ENCODE measurements at places on chromosomes 1 and 21.

- DNase-seq = peak; percentile 42
Observed at GRCh38 chr1:234781241-234782065, 171.5 kb upstream of the IRF2BP2 start.

DNA sequence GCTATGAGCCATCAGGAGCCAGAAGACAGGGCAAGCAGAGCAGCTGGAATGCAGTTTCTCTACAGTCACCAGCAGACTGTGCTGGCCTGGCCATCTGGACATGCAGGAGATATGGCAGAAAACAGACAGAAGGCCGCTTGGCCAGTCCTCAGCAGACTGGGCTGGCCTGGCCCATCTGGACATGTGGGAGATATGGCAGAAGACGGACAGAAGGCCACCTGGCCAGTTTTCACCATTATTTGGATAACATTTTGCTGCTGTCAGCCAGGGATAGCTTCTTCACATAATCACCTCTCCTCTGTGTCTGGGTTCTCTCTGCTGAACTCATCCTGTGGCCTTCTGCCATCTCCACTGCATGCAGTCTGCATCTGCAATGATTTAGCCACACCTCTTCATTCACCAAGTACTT, 25.0 kb upstream of the CACYBP start:
- no peak for DNase-seq

DNA sequence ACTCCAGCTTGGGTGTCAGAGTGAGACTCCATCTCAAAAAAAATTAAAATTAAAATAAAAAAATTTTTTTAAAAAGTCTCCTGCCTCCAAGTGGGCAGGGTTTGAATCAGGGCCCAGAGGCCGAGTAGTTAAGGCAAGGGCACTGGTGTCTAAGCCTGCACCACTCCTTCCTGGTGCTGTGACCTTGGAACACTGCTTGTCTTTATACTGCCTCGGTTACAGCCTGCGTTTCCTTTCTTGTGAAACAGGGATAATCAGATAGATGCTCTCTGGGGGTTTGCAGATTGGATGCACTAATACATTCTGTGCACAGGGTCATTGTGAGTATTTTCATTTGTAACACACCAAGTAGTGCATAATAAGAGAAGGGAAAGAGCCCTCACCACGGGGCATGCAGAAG, 58.4 kb upstream of the EFHD2 start:
- no peak for DNase-seq

DNA sequence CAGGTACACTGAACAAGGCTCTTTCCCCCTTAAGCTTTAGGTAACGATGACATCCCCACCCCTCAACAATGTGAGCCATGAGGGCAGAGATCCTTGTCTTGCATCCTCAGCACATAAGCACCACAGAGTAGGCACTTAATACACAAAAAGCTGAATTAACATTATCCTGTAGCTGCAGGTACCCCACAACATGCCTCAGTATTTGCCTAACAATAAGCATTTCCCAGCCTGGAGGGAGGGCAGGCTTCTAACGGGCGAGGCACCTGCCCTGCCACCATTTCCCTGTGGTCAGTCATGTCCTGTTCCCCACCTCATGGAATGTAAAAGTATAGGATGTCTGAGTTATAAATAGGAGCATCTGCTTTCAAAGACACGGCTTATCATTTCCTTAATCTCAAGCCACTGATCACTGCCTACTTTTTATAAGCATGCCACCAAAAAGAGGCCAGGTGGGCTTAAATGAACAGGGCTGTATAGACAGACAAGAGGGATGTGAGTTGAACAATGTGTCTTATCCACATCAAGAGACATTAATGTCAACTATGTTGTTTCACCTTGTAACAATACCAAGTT, 3.4 kb downstream of the CAPZB start:
- peak; percentile 48 for DNase-seq

DNA sequence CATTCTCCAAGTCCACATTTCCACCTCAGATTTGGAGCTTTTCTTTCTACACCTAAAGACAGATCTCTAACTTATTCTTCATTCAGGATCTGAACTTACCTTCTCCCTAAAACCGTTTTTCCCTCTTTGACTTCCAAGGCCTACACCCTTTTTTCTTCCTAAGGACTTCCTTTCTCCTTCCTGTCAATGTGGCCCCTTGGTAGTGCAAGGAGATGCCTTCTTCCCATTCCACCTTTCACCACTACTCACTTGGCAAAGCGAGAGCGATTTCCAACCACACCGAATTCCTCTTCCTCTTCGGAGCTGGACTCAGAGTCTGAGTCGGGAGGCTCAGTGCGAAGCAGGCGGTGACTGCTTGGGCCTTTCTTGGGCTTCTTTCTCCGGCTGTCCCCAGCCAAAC, 1.3 kb downstream of the EFCAB14 start:
- DNase-seq = no peak

GRCh38 chr1:30427545-30427944, 295.8 kb downstream of the MATN1 start:
- peak; percentile 4 for DNase-seq

- DNase-seq = no peak
Observed at GRCh38 chr1:172421974-172422604, 1.6 kb downstream of the C1orf105 start.

- DNase-seq = no peak
Observed at GRCh38 chr1:164748253-164748899, 189.4 kb downstream of the PBX1 start.

GRCh38 chr1:202154766-202155477, 5.5 kb downstream of the PTPN7 start:
- DNase-seq = peak; percentile 74
